ENCODE measurements at places on chromosomes 2 and 18.

GRCh38 chr18:58247363-58247834 is 203.4 kb downstream of the NEDD4L start:
- DNase-seq, result no peak

- no peak for DNase-seq
Measured at GRCh38 chr2:42128721-42129486, 40.2 kb upstream of the EML4 start.

DNA sequence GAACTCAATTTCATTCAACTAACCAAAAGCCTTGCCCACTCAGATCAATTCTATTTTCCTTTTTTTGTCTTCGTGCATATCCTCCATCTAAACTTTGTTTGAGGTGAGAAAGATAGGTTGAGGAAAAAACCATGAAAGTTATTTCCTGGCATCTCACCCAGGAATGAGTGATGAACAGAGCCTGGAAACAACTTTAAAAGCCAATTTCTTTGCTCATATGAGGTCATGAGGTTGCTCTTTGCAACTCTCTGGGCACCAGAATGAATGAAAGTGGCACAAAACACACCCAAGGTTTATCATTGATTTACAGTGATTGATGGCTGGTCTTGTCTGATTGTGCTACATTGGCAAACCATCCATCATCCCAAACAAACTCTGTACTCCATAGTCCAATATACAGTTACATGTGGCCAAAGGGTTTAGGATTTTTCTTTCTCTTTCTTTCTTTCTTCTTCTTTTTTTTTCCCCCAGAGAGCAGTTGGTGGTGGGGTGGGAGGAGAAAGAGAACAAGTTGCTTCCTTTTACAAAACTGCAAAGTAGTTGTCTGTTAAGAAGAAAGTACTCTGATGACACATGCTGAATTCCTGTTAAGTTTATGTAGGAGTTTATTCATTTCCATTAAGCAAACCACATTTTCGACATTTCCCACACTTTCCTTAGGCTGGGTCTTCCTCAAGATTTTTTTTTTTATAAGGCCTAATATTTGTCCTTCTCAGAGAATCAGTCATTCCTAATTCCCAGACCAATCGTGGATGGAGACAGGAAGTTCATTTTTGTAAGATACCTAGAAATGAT is 575.9 kb upstream of the ZEB2 start:
- DNase-seq, result no peak

GRCh38 chr2:176280156-176280555 is 10.9 kb downstream of the MTX2 start:
- DNase-seq, result no peak

GRCh38 chr2:85975581-85975980 is 86.8 kb upstream of the ST3GAL5 start:
- DNase-seq, result no peak

DNA sequence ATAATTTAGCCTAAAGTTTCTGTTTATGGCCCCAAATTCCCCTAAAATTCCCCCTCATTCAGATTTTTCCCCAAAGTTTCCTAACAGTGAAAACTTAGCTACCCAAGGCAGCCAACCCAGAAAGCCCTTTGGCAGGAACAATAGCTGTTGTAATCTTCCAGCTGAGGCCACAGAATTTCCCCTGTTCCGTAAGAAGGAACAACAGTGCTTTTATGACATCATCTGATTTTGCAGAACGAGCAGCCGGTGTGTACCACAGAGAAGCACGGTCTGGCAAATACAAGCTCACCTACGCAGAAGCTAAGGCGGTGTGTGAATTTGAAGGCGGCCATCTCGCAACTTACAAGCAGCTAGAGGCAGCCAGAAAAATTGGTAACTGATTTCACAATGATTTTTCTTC is 6.3 kb downstream of the TNFAIP6 start:
- DNase-seq, result no peak

DNA sequence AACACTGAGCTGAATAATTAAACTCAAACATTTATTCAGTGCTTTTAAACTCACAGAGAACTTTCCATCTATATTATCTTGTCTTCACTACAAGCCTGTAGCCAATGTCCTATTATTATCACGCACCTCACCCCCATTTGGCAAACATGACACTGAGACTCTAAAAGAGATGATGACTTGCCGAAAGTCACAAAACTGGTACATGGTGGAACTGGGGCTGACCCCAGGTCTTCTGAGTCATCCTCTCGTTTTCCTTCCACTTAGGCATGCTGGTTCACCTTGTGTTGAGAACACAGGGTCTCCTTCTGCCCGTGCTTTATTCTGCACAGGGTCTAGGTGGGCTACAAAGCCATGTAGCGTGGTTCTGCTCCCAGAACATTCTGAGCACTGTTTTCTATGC is 230.0 kb upstream of the MGAT5 start:
- DNase-seq, result no peak

GRCh38 chr2:133953524-133953923 is 300.3 kb upstream of the MGAT5 start:
- no peak for DNase-seq

DNA sequence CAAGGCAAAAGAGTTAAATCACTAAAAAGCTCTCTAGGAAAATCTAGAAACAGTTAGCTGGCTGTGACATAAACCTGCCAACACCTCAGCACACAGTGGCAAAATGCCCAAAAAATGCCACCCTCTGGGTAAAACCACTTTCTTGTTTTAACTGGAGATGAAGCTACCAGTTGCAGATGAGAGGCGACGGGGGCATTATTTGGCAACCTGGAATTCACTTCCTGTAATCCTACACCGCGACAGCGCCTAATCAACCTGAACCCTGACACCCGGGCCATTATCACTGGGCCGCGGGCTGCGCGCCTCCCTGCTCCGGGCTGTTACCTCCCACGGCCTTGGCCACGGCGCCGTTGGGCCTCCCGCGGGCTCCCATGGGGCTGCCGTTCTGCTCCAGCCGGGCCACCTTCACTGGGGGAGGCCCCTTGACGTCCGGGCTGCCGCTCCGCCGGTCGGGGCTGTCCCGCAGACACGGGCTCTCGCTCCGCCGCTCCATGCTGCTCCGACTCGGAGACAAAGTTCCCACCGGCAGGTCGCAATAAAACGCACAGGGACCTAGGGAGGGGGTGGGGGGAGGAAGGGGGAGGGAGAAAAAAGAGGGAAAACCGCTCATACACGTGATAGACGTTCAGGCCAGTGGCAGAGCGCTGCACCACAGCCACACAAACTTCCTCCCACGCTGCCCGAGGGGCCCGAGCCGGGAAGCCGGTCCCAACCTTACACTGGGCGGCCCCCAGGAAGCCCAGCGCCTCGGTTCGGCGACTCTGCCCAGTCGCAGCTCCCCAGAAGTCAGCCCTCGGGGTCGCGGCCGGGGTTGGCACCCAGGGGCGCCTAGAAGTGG is 2.0 kb downstream of the SATB2 start:
- DNase-seq, result no peak

DNA sequence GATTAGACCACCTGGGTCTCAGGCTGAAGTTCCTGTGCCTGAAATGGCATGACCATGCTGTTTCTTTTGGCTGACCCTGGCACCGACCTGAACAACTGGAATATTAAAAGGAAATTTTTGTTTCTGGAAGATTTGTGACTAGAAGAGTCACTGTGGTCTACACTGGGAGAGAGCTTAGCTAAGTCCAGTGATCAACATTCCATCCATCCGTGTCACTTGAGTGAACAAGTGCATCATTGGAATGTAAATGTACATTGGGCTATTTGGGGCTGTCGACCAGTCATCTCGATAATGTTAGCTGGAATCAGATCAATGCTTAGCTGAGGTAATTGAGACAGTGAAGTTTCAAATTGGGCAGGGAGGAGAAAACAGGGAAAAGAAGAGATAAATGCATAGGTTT is 95.4 kb upstream of the CCDC85A start:
- no peak for DNase-seq

- no peak for DNase-seq
Measured at GRCh38 chr2:237864940-237865622, 5.7 kb downstream of the RAMP1 start.

DNA sequence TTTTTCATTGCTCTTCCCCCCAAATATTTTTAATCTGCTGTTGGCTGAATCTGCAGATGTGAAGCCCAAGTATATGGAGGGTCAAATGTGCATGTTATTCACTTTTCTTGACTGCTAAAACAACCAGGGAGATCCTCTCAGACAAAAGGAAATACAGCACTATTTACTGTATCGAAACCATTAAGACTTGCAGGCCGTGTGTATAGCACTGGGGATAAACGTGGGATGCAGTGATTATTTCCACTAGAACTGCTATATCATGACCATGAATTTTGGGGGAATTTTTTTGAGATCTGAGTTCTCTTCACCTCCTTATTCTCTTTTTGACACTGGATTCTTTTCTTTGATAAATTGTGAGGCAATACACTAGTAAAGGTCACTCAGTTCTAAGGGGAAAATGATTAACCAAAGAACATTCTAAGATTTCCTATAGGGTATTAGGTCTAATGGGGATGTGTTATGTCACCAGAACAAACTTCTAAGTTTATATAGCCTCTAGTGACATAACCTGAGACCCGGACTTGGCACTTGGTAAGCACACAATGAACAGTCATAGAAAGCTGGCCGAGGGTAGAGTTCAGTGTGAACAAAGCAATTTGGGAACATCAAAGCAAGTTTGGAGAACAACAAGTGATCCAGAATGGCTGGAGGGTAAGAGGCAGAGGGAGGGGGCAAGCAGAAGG is 14.9 kb upstream of the UGT1A1 start:
- DNase-seq, result no peak

- DNase-seq, result no peak
Measured at GRCh38 chr2:45494275-45494977, 116.6 kb downstream of the SRBD1 start.

DNA sequence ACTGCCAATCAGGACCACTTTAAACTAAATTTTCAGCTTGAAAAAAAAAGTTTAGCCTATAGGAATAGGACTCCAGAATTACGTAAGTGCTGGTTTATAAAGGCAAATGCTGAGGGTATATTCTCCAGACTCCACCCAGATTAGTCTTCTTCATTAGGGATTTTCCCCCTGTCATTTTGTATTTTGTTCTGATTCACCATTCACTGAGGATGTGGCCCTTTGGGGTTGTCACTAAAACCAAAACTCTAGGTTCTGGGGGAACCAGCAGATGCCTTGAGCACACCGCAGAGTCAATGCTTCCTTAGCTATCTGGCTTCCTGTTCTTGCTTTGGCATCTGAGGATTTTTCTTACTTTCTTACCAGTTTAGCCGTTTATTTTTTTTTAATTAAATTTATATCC is 10.5 kb downstream of the SCYGR4 start:
- no peak for DNase-seq

GRCh38 chr2:85181844-85182456 is 48.8 kb downstream of the TCF7L1 start:
- DNase-seq, result no peak

- peak; percentile 26 for DNase-seq
Measured at GRCh38 chr18:10560452-10561045, 34.7 kb downstream of the NAPG start.

DNA sequence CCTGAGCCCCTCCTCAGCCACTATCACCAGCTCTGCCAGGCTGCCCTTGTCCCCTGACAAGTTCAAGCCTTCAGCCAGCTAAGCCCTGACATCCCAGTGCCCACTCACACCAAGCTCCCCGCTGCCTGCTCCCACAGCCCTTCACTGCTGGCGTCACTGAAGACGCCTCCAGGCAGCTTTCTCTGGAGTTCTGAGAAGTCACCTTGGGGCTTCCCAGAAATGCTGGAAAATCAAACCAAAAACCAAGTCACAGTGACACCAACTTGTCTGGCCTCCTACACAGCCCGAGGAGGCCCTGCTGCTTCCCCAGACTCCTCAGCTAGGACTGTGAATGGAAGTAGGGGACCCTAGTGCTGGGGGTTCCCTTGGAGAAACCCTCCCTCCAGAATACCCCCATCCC is 2.2 kb upstream of the TNS1 start:
- no peak for DNase-seq

DNA sequence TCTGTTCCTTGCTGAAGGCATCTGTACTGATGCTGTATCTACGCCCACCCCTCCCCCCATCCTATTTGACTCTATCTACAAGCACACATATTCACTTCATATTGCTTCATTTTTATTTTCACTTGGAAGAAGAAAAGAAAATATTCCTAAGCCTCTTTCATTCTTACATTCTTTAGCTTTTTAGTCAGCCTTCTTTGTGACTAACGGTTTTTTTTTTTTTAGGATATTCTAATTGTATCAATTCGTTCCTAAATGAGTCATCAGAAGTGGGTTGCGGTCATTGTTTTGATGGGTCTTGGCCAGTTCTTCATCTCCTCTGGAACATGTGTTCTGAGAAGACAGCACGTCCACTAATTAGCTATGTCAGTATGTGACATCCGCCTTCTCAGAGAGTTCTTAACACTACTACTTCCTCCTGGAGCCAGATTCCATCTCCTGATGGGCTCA is 88.7 kb downstream of the MYO1B start:
- DNase-seq, result no peak

- no peak for DNase-seq
Measured at GRCh38 chr2:70946832-70947442, 11.2 kb downstream of the ATP6V1B1 start.

- no peak for DNase-seq
Measured at GRCh38 chr2:188414411-188414810, 122.7 kb downstream of the GULP1 start.

GRCh38 chr2:219969508-219969907 is 342.1 kb downstream of the SLC4A3 start:
- DNase-seq, result no peak

DNA sequence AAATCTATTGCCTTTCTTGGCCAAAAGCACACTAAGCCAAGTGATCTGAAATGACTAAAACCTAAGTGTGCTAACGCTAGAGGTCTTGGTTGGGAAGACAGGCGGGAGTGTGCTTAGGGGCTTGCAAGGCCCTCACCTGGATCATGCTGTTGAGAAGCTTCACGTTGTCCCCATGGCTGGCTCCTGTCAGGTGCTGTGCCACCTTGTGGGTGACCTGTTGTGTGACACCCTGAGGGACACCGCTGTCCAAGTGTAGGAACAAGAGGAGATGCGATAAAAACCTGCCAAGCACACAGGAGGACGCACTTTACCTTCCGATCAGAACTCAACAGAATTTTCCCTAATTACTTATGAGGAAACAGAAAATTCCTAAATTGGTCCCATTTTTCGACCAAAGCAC is 50.8 kb downstream of the EPG5 start:
- no peak for DNase-seq

DNA sequence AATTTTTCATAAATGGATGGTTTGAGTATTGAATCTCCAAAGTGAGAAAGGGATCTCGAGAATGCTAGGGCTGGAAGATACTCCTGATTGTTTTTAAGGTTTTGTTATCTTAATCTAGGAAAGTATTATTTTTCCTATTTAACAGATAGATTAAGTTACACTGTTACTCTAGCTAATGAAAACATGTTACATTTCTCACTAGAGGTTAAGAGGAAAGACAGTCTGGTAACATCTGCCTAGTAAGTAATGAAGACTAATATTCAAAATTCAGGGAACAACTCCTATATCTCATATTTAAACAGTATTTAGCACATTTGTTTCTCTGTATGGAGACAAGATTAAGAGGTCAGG is 2.0 kb downstream of the GALNT3 start:
- no peak for DNase-seq

DNA sequence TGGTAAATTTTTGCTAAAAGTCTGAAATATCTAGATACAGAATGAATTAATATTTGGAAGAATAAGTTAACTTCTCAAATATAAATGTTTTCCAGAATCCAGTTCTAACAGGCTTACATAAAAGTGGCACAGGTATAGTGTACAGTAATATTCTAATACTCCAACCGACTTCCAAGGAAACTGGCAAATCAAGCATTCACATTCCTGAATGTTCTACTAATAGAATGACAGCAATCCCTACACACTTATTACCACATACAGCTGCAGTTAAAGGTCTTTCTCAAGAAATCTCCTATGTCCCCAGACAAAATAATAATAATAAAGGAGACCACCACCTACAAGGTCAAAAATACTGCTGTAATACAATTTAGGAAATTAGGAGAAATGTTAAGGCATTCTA is 31.9 kb downstream of the TMEM131 start:
- no peak for DNase-seq
